ENCODE measurements at places on chromosomes 6 and 20.

GRCh38 chr20:444117-444516, 18.2 kb downstream of the TBC1D20 start:
- no peak for DNase-seq

DNA sequence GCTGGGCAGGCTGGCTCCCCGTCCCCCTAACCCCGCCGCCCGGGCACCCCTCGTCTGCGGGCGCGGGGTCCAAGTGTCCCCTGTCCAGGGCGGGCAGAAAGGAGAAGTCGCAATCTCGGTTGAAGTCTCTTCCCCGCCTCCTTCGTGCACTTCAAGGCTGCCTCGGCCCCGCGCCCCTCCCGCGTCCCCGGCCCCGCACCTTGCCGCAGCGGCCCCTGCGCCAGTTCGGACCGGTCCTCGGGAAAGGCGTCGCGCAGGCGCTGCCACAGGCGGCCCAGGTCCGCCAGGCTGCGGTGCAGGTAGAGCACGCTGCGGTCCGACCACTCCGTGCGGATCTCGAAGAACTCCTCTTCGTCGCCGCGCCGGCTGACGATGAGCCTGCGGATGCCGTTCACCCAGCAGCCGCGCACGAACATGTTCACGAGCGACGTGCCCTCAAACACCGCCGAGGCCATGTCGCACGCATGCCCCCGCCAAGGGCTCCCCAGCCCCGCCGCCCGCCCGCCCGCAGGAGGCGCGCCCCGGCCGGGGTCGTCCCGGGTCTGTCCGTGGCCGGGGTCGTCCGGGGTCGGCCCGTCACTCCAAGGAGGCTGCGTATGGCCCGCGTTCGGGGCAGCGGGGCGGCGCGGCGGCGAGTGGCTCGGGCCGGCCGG, at the start of gene PXDC1:
Gene PXDC1, minus strand, starts transcription at position 637 of the 653 bp plus-strand sequence. Its CDS starts 182 bp downstream, at position 455.
- no peak for DNase-seq

DNA sequence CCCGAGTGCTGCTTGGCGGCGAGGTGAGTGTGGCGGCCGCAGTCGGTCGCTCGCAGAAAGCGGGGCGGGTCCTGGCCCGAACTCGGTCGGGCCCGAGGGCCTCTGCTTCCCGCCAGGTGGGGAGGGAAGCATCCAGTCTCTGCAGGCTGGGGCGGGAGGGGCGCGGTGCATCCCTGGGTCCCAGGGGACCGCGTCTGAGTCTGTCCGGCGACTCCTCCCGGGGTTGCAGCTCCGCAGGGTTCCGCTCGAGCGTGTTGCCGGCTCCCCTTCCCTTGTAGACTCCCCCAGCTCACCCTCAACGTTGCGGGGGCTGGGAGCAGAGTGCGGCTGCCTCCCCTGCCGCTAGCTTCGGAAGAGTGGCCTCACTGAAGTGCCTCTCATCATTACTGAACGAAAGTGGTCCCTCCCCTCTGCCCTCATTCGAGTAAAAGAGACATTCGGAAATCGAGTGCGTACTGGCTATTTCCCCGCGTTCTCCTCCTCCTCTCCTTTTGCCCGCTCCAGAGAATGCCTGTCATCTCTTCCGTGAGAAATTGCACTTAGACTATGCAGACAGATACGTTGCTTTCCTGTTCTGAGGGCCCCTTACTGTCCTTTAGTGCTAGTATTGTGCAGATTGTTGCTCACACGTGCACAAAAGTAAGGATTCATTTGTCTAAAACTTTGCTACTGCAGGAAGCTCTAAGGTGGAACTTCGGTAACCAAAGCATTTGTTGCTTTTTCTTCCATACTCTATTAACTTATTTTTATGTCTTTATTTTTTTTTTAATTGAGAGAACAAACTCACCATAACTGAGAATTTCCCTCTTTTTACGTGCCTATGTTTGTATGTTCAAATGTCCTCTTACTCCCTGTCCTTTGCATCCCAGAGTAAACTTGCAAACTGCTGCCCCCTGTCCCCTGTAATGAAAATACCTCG, 751 bp downstream of the MAP3K4 start:
- DNase-seq: peak; percentile 48

GRCh38 chr6:109791301-109791700, 100.2 kb downstream of the FIG4 start:
- DNase-seq: no peak

GRCh38 chr6:165186041-165186440, 123.4 kb downstream of the C6orf118 start:
- DNase-seq: no peak

DNA sequence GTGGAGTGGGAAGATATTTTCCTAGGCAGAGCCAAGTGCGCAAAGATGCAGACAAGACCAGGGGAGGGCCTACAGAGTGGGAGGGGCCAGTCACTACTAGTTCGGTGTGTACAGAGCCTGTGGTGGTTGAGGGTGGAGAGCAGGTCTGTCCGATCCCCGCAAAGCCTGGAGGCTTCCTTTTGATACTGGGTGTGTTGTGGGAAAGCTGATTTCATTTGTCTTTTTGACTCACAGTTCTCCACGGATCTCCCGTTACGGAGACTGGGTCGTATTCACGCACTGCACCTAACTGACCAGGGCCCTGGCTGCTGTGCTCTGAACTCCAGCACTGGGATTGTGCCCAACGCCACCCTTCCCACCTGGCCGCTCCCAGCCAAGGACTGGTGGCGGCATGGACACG, 1.4 kb upstream of the TIAM2 start:
- no peak for DNase-seq

GRCh38 chr20:46174469-46175126, 56.5 kb downstream of the CD40 start:
- peak; percentile 48 for DNase-seq

DNA sequence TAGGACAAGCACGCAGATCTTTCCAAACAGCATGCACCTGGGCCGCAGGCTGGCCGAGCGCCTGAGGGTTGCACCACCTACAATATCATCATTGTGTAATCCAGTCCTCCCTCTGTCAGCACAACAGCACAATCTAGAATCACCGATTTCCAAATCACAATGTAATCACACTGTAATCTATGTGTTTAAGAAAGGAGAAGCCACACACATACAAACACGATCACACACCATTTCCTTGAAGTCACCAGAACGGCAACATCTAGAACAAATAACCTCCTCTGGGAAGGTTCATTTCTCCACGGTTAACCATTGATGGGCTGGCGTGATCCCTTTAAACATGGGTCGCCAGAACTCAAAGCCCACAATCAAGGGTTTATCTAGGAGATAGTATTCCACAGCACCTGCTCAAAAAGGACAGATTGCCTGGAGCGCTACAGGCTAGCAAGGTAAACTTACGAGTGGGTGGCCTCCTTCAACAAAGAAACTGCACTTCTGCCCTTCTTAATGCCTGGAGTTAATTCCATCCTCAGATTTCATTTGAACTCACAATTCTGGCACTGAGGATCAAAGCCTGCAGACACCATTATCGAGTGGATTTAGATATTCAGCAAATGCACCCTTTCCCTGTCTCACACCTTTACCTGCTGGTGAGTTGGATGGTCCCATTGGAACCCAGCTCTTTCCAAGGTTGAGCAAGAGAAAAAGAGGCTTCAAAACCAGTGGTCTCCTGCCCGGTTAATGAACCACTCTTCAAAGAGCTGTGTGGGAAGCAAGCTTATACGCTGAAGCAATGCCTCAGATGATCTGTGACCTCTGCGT, 83.8 kb upstream of the FOXQ1 start:
- DNase-seq: no peak

DNA sequence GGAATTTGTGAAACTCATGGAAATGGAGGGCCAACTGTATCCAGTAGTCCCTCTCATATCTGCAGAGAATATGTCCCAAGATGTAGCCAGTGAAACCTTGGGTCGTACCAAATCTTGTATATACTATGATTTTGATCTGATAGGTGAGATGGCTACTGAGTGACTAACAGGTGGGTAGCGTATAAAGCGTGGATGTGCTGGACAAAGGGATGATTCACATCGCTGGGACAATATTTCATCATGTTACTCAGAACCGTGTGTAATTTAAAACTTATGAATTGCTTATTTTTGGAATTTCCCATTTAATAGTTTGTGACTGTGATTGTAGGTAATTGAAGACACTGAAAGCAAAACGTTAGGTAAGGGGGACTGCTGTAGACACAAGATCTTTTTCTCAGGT, 144.1 kb downstream of the SMAP1 start:
- no peak for DNase-seq

DNA sequence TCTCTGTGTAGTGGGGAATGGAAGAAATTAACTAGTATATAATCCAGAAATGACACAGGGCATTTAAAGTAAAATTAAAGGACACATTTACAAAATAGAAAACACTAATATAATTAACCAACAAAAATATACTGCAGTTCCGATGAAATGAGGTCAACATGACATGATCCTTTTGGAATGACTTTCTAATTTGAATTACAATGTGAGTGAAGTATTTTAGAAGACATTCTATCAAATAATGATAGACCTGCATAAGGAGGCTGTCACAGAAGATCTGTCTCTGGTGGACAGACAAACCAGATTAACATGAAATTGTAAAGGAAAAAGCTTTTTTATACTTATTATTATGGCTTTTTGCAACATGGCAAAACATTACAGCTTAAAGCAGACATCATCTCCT, 100.6 kb upstream of the FAM184A start:
- no peak for DNase-seq

GRCh38 chr20:40681684-40682083, 7.4 kb downstream of the MAFB start:
- no peak for DNase-seq

- DNase-seq: no peak
These were observed 59.3 kb downstream of the IL20RA start for GRCh38 chr6:136985502-136985901.

DNA sequence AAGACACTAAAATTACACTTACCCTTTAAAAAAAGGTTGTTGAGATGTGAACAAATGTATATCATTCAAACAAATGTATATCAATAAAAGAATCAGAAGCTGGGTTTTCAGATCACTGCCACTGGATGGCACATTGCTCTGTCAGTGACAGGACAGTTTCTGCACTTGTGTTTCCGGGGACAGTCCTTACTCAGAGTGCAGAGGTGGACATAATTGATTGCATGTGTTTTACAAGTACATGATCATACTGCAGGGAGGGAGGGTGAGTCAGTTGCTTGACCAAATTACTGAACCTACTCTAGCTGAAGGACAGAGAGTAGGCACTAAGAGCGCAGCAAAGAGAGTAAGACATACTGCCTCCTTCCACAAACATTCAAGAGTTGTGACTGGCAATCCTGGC, 302.3 kb downstream of the TENT5A start:
- no peak for DNase-seq

GRCh38 chr20:42920776-42921175, 268.9 kb downstream of the PTPRT start:
- no peak for DNase-seq

GRCh38 chr20:4488407-4489339, 233.0 kb upstream of the PRND start:
- DNase-seq: no peak

DNA sequence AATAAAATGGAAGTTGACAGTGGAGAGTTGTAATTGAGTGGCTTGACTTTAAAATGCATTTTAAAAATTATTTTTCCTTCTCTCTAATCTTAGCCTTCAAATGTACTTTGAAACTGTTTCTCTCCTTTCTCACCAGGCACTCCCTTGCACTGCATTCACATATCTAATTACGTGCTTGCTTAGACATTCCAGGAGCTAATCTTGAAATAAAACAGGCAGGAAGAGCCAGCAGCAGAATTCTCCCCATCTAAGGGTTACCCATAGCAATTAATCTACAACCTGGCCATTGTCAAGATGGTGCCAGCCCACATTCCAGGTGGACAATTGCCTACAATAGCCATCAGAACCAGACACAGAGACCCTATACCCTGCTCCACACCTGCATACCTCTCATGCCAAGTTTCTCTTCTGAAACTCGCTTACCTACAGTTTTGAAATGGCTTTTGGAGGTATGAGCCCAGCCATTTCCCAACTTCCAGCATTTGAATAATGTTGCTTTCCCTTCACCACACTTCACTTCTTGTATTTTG, 167.6 kb upstream of the GJE1 start:
- DNase-seq: no peak

DNA sequence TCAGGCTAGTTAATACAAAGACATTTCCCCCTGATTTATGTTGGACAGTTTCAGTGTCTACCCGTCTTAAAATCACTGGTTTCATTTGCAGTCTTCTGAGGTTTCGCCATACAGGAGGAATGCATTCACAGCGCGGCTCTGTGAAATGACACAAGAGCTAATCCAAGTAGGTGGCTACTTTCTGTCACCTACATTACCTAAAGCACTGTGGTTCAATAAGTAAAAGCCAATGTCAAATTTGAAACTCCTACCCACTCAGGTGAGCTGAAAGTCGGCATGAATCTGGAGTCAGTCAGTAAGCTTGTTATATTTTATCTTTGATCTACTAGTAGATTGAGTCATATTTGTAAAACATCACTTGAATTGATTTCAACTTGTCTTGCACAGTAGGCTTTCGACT, 370.8 kb downstream of the LAMA2 start:
- no peak for DNase-seq

- no peak for DNase-seq
These were observed 65.3 kb downstream of the NUS1 start for GRCh38 chr6:117740605-117741004.

GRCh38 chr6:64376394-64376793, 740.8 kb downstream of the PHF3 start:
- DNase-seq: no peak

- DNase-seq: peak; percentile 77
These were observed 170.6 kb downstream of the LY86 start for GRCh38 chr6:6758915-6759654.

GRCh38 chr6:90414352-90414751, 117.7 kb upstream of the BACH2 start:
- no peak for DNase-seq

GRCh38 chr6:170263410-170263809, 27.5 kb downstream of the DLL1 start:
- no peak for DNase-seq

DNA sequence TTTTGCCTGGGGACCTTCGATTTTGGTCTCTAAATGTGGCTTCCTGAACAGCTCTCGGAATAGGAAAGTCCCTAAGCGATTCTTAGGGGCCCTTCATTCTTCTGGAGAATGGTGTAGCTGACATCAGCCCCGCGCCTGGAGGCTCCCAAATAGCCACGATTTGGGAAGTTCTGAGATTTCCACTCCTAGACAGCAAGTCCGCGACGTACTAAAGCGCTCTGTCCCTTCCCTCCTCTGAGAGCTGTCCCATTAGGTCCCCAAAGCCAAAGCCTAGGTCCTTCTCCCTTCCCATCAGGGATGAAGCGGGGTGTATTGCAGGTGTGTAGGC, 756 bp downstream of the MOXD1 start:
- no peak for DNase-seq

GRCh38 chr6:113340371-113340770, 516.8 kb upstream of the MARCKS start:
- DNase-seq: no peak

GRCh38 chr6:7183707-7184106, 75.9 kb downstream of the RREB1 start:
- DNase-seq: no peak

DNA sequence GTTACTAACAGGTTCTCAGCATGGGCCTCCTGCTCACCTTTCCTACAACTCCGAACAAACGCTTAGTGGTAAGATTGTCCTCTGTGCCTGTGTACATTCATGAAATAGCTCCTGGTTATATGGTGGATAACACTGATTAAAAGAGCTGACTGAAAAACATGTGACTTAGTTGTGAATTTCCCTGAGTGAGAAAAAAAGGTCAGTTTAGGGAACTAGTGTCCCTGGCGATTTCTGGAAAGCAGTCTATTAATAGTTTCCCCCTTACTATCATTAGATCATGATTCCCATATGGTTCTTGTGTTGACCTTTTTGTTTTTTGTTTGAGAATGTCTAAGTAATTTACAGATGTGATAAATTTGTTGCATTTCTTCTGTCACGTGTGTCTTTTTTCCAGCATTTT, 15.6 kb downstream of the SNRPC start:
- DNase-seq: no peak
